CD4-positive, alpha-beta T cell (primary cell): ENCODE measurements at places on chromosomes 5 and 9.

DNA sequence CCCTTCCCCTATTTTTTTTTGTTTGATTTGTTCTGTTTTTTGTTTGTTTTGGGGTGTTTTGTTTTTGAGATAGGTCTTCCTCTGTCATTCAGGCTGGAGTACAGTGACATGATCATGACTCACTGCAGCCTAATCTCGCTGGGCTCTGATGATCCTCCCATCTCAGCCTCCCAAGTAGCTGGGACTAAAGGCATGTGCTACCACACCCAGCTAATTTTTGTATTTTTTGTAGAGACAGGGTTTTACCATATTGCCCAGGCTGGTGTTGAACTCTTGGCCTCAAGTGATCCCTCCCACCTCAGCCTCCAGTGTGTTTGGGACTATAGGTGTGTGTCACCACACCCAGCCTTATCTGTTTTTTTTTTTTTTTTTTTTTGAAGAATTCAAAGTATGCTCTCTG is 605.4 kb downstream of the DNAH5 start:
- DNase-seq = no peak

- no peak for DNase-seq
Measured at GRCh38 chr5:1207555-1207954, 6.2 kb downstream of the SLC6A19 start.

DNA sequence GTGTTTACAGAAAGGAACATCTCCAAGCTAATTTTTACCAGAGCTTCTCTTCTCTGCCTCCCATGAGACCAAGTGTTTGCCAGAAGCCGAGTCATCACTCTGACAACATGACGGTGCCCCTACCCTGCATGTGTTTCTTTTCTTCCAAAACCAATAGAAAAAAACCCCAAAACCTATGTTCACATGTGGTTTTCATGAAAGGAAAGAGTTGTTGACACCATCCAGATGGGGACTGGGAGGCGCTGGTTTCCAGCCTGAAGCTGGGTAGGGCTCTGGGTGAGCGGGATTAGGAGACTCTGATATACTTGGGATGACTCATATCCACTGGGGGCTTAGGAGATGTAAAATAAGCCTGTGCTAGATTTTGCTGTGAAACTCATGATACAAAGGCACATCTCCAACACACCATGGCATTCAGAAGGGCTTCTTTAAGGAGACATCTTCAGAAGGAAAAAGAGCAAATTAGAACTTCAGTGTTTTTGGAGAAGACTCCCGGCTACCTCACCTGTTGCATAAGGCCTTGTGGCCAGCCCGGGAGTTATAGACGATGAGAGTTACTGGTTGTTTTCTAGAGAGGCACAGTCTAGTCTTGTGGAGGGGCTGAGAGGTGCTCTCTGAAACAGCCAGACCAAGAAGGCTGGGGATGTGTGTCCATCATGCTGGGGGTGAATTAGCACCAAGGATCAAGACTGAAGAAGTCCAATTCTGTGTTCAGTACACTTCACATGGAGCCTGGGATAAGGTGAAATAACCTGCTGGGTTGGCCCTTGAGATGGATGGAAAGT is 108.9 kb upstream of the LHFPL2 start:
- DNase-seq = no peak

- DNase-seq = no peak
Measured at GRCh38 chr5:87354496-87354895, 58.2 kb downstream of the CCNH start.

DNA sequence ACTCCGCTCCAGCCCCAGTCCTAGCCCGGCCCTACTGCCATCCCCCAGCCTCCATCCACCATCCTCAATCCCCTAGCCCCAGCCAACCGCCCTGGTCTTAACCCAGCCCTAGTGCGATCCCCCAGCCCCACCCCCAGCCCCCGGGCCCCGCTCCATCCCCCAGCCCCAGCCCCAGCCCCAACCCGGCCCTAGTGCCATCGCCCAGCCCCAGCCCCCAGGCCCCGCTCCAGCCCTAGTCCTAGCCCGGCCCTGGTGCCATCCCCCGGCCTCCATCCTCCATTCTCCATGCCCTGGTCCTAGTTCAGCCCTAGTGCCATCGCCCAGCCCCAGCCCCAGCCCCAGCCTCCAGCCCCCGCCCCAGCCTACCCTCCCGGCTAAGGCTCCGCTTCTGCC is 398 bp downstream of the TOR1A start:
- DNase-seq = no peak

DNA sequence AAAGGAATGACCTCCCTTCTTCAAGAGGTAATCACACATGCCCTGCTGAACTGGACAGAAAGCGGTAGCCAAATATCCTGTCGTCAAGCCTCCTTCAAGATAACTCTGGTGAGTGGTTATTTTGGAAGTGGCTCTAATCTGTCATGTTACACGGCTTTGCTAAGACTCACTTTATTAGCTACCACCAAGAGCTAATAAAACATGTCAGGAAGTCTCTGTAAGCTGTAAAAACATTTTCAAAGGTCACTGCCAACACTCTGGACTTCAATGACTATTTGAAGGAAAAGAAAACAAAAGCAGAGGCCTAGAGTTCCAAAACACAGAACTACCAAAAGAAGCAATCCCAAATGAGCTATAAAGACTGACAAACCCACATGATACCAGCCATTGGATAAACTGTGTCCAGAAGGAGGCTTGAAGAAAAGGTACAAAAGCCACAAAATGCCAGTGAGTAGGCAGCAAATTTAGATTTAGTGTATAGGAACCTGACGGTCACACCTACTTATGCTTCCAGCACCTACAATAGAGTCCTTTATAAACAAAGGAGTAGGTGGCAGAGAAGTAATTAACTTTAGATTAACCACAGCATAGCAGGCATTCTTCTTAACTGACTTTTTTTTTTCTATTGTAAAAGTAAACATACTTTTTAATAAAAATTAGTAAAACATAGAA is 97.3 kb upstream of the EQTN start:
- no peak for DNase-seq

DNA sequence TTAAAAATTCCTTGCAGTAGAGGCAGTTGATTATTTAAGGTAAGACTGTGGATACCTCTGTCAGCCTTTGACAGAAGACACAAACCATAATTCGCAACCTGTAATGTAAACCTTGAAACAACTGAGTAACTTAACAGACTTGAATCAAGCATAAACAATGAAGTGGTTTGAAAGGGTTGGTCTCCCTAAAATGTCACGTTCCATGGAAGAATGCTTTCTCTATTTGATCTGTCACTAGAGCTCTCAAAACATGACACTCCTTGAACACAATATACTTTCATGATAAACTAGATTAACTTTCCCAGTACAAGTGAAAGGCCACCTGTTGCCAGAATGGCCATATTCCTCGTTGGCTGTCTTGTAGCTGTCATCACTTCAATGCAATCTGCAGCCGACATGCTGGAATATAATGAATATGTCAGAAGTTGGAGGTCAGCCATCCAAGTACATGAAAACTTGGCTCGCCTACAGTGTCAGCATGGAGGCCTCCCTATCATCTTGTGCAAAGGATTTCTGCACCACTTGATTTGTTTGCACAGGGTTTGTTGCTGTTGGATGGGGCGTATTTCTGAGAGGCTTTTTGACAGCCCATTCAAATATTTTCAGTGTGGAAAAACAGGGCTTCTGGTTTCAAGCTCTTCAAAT is 228.0 kb downstream of the TLE4 start:
- no peak for DNase-seq

DNA sequence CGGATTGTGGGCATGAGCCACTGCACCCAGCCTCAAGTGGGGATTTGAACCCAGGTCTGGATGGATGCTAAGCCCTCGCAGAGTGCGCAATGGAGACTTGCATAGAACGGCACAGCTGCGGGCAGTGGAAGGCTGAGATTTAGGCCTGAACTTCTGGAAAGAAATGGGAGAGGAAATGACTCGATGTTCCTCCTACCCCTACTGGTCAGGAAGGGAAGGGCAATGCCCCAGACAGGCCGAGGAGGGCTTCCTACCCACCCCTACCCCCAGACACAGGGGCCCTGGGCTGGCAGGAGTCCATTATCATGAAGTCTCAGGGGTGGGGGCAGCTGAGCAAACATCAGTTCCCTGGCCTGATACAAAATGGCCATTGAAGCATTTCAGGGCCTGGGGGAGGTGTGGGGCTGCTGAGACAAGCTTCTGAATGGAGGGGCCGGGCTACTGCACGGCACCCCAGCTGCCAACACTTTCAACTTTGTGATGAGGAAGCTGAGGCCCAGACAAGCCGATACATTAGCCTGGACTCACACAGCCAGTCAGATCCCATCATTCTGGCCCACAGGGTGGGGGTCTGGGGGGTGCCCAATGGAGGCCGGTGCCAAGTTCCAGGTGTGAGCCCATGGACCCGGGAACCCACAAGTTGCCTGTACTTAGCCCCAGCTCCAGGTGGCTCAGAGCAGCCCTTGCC is 13.5 kb upstream of the WDR38 start:
- DNase-seq = no peak

GRCh38 chr5:88930335-88930734 is 47.4 kb upstream of the MEF2C start:
- no peak for DNase-seq

DNA sequence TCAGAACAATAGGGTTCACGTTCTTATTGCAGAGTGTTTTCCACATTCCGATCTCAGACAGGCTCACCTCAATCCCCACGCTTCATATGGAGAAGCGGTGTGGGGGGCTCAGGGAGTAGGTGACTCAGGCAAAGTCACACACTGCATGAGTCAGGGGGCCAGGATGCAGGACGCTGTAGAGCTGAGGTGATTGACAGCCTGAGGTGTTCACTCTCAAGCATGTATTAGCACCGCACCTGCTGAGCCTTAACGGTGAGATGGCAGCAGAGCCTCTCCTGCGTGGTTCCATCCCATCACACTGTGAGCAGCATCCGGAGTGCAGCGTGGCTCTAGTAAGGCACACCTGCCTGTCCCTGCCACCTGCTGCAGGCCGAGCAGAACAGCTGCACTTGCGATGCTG is 194.0 kb downstream of the IRX2 start:
- DNase-seq = no peak

DNA sequence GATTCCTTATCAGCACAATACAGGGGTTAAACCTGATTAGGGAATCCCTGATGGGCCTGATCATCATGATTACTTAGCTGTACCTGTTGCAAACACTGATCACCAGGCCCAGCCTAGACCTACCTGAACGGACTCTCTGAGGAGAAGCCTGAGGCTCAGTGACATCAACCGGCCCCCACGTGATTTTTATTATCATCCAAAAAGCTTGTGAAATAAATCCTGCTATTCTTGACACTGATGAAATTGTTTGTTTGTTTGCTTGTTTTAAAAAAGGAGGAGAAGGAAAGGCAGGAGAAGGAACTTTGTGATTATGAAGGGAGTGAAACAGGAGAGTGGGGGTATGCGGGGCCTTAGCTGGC is 18.1 kb downstream of the LCP2 start:
- no peak for DNase-seq

- DNase-seq = no peak
Measured at GRCh38 chr5:142360051-142360498, 35.3 kb upstream of the SPRY4 start.

DNA sequence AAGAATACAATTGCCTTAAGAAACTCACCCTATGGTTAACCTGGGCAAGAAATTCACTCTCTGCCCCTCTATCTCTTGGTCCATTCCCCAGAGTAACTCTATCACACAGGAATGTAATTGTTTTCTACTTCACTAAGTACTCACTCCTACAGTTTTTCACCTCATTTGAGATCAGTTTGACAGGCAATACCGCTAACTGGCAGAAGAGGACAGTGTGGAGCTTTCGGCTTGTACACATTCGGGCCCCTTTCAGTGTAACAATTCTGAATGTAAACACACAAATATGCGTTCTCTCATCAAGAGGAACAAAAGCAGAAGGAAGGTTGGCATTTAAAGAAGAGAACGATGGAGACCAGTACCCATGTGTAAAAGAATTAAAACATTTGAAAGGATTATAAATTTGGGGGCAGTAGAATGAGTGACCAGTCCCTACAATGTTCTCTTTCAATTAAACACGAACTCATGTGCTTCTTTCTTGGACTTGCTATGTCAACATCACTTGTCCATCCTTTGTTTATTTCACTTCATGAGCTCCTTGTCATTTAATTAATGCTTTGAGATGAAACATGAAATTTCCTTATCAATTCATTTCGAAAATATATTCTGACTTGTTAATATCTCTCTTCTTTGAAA is 188.5 kb upstream of the GRAMD2B start:
- DNase-seq = no peak

- DNase-seq = no peak
Measured at GRCh38 chr5:144162686-144163085, 7.8 kb downstream of the YIPF5 start.

DNA sequence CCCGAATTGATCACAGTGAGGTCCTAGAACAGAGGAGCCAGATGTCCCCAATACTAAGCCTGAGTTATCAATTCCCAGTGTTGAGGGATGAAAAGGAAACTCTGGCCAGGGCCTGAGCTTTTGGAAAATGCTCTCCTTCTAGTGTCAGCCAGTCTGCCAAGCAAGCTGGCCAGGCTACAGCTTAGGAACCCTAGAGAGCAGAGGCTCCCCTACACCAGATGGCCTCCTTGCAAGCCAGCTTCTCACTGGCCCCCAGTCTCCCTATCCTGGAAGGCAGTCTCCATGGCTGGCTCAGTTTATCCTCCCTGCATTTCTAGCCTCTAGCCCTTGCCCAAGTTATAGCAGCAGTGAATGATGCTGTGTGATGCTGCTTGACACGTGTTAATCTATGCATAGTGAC is 204.7 kb upstream of the WWC1 start:
- no peak for DNase-seq

DNA sequence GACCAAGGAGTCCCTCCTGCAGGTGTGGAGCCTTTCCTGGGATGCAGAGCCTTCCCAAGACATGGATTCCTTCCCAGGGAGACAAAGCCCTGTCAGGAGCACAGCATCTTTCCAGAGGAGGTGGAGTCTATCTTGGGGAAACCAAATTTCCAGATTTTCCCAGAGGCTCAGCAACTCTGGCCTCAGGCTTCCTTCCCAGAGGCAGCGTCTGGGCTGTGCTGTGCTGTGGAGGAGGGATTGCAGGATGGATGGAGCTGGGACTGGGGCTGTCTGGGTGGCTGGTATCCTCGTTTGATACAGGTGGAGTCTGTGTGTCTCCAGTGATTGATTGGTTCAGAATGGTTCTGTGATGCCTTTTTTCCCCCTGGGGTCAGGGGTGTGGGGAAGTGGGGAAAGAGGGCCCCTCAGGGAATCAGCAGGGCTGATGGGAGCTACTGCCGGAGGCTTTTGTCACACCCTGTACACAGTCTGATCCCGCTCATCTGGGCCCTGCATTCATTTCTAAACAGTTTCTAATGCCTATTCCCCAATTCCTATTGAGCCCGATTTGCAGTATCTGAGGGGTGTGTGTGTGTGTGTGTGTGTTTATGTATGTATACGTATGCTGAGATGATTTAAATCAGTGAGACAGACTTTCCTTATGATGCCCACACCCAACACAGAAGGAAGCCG is 16.0 kb downstream of the OR13J1 start:
- DNase-seq = no peak

DNA sequence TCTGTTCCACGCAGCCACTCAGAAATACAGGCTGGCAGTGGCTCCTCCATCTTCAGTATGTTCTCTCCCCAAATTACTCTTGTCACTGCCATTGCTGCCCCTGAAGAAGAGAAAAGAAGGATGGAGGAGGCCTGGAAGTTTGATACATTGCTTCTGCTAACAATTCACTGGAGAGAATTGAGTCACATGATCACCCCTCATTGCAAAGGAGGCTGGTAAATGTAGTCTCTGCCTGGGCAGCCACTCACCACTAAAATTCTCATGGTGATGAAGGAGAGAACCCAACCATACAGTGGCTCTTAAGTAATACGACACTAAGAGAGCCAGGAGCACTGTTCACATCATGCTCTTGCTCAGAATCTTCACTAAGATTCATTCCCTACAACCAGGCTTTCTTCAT is 112.0 kb downstream of the DOCK8 start:
- DNase-seq = no peak

GRCh38 chr9:132441404-132441803 is 31.4 kb downstream of the CFAP77 start:
- no peak for DNase-seq

- peak; percentile 72 for DNase-seq
Measured at GRCh38 chr5:116068028-116068632, 16.7 kb upstream of the COMMD10 start.
